HS-27A (cell line): ENCODE measurements at places on chromosomes 6 and 20.

DNA sequence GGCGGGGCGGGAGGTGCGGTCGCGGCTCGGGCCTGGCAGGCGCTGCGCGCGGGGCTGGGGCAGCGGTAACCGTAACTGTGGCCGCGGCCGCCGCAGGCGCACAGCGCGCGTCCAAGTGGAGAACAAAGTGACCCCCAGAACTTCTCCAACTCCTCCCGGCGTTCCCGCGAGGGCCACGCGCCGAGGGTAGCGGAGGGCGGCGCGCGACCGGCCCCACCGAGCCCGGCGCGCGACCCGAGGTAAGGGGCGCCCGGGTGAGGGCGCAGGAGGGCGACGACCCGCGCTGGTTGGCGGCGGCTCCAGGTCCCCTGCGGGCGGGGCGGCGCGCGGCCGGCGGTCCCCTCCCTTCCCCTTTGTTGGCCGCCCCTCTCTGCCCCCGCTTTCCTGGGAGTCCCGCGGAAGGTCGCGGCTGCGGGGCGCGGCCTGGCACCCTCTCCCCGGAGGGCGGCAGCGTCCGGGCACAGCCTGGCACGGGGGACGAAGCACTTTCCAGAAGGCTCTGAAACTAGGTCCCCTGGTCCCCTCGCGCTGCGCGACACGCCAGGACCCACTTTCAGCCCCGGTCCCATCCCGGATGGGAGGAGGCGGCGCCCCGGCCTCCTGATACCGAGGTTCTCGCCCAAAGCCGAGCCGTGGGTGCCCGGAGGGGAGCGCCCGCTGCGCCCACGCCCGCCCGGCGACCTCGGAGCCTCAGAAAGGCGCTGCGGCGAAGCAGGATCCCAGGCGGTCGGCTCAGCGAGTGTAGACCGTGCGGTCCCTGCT lies at the start of gene TIAM2:
Gene TIAM2 (plus strand): TSS at position 62 of the 762 bp plus-strand sequence. CDS start 133,909 bp downstream, outside the sequence.
- DNase-seq, result no peak

DNA sequence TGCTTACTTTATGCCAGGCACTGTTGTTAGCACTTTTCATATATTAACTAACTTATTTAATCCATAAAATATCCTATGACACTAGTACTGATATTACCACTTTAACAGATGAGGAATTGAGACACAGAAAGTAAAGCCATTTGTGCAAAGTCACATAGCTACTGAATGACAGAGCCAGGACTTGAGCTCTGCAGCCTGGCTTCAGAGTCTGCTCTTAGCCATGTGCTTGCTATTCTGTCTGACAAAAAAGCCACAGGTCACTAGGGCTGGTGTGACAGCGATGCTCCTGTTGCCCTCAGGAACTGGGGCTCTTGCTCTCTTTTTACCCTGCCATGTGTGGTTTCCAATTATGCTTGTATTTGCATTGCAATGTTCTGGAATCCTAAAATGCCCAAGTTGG lies 44.7 kb upstream of the RNF8 start:
- no peak for DNase-seq

- no peak for DNase-seq
These were observed 31.7 kb upstream of the RAB22A start for GRCh38 chr20:58277578-58278472.

DNA sequence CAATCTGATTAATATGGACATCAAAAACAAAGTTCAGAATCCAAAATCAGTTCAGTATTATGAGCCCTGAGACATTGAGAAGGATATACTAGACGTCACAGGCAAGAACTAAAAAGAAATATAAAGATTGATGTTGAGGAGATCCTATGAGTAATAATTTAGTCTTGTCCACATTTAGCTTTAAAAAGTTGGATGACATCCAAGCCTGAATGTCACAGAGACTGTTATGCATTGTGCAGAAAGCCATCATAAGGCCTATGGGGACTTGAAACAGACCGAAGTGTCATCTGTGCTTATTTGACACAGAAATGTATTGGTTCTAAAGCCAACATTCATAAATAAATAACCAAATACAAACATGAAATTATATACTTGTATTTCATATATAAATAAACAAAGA lies 581.8 kb upstream of the MMS22L start:
- DNase-seq, result no peak

DNA sequence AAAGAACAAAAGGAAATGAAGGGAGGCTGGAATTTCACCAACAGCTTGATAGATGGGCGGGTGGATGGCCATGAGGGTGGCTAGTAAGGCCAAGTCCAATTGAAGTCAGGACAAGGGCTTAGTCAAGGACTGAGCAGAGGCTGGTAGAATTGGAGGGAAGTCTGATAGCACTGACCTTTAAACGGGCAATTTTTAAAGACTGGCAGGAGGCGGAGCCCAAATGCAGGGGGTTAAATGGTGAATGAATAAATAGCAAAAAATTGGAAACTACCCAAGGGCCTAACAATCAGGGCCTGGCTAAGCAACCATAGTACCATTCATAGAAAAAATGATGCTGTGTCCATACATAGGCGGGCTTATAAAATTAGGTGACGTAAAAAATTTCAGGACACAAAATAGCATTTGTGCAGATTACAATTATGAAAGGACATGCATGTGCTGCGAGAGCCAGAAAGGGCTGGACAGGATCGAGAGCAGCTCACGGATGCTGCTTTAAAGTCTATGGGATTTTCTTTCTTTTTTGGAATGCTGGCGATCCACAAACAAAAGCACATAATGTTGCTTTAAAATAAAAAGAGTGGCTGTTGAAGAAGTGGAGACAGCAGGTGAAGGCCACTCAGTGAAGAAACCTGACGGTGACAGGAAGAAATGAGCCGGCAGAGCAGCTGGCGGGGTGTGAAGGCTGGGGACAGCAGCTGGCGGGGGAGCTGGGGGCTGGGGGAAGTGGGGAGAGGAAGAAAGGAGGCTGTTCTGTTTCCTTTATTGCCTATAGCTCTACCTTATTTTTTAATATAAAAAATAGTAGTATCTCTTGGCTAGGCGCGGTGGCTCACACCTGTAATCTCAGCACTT lies 42.8 kb upstream of the TAF8 start:
- DNase-seq, result no peak
